ENCODE measurements at places on chromosomes 2 and 18. TPM values are rescaled to one million over a fixed set of nuclear protein-coding genes. Genes with fewer than 3 reads are reported as not detected.
A peak's percentile ranks its signal among the peaks of the same experiment; 100 is the strongest.

Gene SDC1
- polyA plus RNA-seq, result 17.5 TPM

Gene PLA2R1
- 0.19 TPM for polyA plus RNA-seq

Gene ARHGAP15
- 1.2 TPM for polyA plus RNA-seq

Gene SRD5A2
- polyA plus RNA-seq, result not detected

Gene C2orf92
- 2.0 TPM for polyA plus RNA-seq

Gene LTBP1
- polyA plus RNA-seq, result 9.8 TPM

DNA sequence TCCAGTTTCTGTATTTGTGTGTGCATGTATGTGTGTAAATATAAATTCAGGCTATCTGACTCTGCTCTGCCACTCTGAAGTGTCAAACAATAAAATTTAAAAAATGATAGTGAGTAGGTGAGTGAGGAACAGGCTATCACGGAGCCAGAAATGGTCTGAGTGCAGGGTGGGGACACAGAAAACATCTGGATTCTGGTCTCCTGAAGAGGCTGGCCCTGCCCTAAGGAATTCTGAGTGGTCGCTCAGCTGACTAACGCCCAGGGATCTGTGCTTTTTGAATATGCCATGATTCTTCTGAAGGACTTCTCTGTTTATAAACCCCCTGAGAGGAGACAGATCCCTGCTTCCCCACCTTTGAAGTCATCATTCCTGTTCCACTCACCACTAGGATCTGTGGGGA lies 353.9 kb upstream of the GYPC start:
- DNase-seq, result no peak

GRCh38 chr2:1156531-1156930 lies 205.9 kb downstream of the SNTG2 start:
- DNase-seq, result no peak

- peak; percentile 89 for DNase-seq
These were observed at the start of gene BIN1 for GRCh38 chr2:127106991-127107621. TSS of gene BIN1 (minus strand) at chr2:127107154. CDS start at chr2:127106943, 211 bp downstream.

- DNase-seq, result no peak
These were observed 54.5 kb upstream of the IKZF2 start for GRCh38 chr2:213205944-213206343.

DNA sequence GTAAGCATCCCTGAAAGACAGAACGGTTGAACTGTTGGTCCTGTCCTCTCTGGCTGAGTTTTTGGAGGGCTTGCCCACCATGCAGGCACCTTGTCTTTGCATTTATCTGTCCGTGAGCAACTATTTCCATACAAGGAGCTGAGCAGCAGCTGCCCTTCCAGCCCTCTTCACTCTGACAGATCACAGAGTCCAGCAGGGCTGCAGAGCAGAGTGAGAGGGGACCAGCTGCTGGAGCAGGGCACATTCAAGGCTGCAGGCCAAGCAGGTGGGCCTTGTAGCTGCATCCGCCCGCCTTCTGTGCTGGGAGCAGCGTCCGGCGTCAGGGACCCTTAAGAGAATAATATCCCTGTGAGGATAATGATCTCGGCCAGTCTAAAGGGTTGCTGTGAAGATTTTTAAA lies 9.5 kb downstream of the SMYD1 start:
- DNase-seq, result peak; percentile 27

- no peak for DNase-seq
These were observed 60.5 kb upstream of the LGALSL start for GRCh38 chr2:64393383-64394010.

DNA sequence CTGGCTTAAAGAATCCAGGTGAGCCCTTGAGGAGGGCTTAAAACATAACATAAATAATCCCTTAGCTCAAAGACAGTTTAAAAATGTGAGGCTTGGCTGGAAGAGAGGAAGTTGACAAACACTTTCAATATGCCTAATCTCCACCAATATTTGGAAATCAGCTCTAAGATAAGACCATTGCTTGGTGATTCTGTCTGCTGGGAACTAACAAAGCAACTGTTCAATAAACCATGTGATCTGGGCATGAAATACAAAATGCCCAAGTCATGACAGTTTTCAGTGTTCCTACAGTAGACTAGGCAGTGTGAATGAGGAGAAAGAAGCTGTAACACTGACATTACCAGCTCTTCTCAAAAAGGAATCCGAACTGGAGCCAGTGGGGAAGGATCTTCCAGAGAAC lies 10.7 kb downstream of the MFF start:
- no peak for DNase-seq

GRCh38 chr2:60891180-60891579 lies 9.8 kb downstream of the REL start:
- no peak for DNase-seq

- no peak for DNase-seq
These were observed 257.1 kb downstream of the BCL11A start for GRCh38 chr2:60296219-60296955.

DNA sequence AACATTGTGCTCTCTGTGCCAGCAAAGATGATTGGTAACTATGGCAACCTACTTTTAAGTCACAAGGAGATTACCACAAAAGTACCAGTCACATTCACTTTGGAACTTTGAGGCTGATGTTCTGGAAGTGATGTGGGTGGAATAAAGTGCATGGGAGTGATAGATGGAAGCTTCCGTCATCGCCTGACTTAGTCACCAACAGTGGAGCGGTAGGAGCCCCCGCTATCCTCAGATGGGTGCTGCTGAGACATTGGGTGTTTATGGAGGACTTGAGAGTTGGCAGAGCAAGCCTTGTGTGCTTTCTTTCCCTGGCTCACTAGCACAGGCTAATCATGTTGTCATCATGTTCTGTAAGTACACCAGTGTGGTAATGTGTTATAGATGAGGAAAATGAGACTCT lies 4.6 kb downstream of the PPP1R7 start:
- DNase-seq, result no peak

All from brain (organoid and tissue), 16 donors.